AG04450 (cell line): ENCODE measurements at places on chromosomes 1 and 21. TPM values are rescaled to one million over a fixed set of nuclear protein-coding genes. Genes with fewer than 3 reads are reported as not detected.

- no peak for DNase-seq
Measured at GRCh38 chr1:20322825-20323612, 32.3 kb downstream of the VWA5B1 start.

DNA sequence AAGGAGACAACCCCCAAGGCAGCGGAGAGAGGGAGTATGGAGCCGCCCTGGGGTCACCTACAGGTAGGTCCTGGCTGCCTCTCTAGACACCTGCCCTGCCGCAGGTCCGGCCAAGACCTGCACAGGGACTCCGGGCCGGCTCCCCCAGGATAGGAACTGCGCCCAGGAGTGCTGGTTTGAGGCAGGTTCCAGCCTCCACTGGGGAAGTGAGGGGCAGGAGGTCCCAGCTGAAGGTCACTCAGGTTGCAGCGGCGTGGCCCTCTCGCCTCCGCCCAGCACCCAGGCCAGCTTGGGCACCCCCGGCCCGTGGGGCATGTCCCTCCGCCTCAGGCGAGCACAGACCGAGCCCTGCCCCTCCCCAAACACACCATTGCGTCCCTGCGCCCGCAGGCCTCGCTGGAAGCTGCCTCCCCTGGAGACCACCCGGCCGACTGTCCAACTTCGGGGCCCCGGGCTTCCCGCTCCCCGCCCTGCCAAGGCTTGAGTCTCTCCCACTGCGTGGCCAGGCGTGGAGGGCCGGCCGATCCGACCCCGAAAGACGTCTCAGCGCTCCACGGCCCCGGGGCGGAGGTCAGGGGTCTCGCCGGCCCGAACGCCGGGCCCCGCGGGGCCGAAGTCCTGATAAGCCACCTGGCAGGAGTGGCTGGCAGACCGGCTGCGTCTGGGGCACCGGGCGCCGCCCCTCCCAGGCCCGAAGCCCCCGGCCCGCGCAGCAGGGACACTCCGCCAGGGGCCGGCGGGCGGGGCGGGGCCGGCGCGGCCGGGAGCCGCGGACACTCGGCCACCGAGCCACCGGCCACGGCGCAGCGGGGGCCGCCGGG lies 1.4 kb upstream of the SKI start:
- no peak for DNase-seq

- no peak for DNase-seq
Measured at GRCh38 chr1:156877433-156878170, 15.9 kb upstream of the PEAR1 start.

- DNase-seq, result no peak
Measured at GRCh38 chr1:42312576-42313212, 22.3 kb downstream of the FOXJ3 start.

- no peak for DNase-seq
Measured at GRCh38 chr1:19410393-19410792, 74.9 kb downstream of the CAPZB start.

DNA sequence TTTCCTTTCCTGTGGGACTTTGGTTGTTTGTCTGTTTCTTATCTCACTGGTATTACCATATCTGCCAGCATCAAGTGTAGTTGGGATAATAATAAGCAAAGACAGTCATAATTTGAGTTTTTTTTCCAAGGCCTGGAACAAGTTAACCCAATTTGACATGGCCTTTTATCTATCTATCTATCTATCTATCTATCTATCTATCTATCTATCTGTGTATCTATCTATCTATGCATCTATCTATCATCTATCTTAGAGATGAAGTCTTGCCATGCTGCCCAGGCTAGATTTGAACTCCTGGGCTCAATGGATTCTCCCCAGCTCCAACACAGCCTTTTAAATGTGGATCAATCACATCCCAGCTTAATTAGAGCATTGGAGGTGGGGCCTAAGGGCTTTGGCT lies 174.1 kb upstream of the CSF3R start:
- DNase-seq, result no peak

- DNase-seq, result no peak
Measured at GRCh38 chr1:57551476-57551875, 127.6 kb upstream of the DAB1 start.

GRCh38 chr1:12140515-12141162 lies 26.2 kb upstream of the TNFRSF1B start:
- DNase-seq, result no peak

DNA sequence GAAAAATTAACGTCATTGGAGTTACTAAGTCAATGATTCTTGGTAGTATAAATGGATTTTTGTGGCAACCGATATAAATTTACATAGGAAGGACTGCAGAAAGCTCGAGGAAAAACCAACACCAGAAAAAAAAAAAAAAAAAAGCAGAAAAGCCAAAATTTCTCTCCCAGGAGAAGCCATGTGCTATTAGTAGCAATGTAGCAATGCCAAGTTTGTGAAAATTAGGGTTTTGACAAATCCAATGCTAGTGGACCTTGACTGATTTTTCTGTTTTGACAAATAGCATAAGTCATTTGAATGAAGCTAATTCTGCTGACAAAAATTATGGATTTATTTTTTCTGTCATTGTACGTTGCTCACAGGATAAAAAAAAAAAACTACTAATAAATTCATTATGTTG lies 1561.9 kb downstream of the MRPL39 start:
- no peak for DNase-seq

DNA sequence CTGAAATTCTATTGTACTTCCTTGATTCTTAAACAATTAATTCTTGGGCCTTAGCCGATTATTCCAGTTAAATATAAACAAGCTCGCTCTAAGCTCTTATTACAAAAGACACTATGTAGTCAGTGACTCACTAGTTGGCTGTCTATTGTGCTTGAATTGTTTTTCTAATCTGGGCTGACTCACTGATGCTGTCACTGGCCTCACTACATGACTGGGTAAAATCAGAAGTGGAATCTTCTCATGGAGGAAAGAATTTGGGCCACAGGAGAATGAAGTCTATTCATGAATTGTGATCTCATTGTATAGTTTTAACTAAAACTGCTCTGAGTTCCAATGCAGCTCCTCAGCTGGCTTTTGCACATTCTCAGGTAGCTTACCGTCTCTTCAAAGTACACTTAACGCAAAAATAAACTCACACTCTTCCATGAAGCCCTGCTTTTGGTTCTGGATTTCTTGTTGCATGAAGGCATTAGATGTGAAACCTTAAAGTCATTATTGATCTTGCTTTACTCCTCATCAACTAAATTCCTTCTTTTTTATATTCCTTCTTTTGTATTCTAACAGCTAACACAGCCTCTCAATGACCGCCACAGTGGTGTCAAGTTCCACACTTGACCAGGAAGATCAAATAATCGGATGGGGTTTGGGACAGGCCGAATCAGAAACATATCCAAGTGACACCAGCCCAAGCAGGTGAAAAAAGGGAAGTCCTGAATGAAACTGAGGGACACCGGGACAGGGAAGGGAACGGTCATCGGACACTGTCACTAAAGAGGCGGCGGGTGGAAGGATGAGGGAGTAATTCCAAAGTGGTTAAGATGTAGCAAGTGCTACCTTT lies 80.9 kb upstream of the LBR start:
- peak; percentile 93 for DNase-seq

GRCh38 chr1:211378844-211379243 lies 52.2 kb downstream of the TRAF5 start:
- no peak for DNase-seq

- DNase-seq, result no peak
Measured at GRCh38 chr1:118820864-118821263, 167.3 kb downstream of the TBX15 start.

DNA sequence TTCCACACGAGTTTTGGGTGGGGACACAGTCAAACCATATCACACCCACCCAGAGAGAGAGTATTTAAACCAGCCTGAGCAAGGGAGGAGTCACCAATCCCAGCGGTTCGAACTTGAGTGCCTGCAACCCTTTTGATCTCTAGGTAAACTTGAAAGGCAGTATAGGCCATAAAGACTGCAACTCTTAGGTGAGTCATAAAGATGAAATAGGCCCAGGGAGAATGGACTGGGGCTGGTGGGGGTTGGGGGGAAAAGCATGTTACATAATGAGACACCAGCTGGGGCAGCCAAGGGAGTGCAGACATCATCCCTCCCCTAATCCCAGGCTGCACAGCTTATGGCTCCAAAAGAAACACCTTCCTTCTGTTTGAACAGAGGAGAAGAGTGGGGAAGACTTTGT lies 99.8 kb upstream of the LHX8 start:
- DNase-seq, result no peak

- no peak for DNase-seq
Measured at GRCh38 chr1:10105484-10105883, 72.7 kb downstream of the UBE4B start.

- DNase-seq, result no peak
Measured at GRCh38 chr1:181135437-181135731, 46.9 kb downstream of the IER5 start.

GRCh38 chr1:155037043-155037442 lies 3.4 kb downstream of the DCST1 start:
- DNase-seq, result no peak

DNA sequence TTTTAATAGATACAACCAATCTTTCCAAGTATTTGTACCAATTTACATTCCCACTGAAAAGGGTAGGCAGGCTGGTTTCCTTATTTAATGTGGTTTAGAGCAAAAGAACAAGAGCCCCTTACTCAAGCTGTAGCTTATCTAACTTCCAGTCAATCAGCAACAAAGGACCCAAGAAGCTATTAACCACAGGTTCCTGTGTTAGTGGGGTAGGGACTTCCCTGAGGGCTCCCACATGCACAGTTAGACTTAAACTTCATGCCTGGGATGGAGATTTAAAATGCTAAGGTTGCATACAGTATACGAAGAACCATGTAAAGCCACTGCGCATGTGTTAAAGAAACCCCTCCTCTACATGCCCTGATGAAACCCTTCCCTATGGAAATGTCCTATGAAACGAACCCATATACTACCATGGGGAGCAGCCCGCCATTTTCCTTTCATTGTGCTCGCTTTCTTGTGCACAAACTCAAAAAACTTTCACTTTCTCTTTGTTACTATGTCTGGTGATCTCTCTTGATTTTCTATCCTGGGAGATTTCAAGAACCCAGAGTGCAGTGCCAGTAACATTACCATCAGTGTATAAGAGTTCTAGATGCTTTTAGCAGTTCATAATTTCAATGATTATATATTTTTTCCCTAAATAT lies 23.3 kb upstream of the ST6GALNAC5 start:
- no peak for DNase-seq

DNA sequence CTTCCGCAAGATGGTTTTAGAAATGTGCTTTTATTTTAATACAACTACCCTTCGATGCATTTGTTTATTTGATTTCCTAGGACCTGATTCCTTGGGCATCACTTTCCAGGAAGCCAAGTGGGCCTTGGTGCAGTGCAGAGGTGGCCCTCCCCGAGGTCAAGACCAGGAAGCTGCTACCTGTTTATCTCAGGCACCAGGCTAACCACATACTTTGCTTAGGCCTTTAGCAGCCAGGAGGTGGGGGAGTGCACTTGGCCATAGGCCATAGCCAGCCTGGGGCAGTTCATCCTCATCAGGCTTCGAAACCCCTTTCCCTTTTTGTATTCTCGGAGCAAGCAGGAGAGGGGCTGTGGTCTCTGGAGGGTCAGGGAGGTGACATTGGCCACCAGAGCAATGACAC lies 45.4 kb downstream of the SMYD2 start:
- no peak for DNase-seq

GRCh38 chr1:33221385-33221758 lies 34.9 kb upstream of the ZNF362 start:
- DNase-seq, result no peak

DNA sequence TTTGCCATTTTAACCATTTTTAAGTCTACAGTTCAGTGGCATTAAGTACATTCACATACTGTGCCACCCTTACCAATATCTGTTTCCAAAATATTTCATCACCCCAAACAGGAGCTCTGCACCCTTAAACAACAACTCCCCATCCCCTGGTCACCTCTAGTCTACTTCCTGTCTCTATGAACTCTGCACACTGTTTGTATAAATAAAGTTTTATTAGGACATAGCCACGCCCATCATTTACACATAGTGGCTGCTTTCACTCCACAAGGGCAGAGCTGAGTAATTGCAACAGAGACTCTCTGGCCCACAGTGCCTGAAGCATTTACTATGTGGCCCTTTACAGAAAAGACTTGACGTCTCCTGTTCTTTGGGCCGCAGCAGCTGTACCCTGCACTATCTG lies 30.1 kb downstream of the KCNAB2 start:
- DNase-seq, result no peak

GRCh38 chr1:153991151-153991630 lies 629 bp downstream of the RPS27 start:
- no peak for DNase-seq

- DNase-seq, result no peak
Measured at GRCh38 chr1:48649880-48650279, 126.8 kb downstream of the BEND5 start.

DNA sequence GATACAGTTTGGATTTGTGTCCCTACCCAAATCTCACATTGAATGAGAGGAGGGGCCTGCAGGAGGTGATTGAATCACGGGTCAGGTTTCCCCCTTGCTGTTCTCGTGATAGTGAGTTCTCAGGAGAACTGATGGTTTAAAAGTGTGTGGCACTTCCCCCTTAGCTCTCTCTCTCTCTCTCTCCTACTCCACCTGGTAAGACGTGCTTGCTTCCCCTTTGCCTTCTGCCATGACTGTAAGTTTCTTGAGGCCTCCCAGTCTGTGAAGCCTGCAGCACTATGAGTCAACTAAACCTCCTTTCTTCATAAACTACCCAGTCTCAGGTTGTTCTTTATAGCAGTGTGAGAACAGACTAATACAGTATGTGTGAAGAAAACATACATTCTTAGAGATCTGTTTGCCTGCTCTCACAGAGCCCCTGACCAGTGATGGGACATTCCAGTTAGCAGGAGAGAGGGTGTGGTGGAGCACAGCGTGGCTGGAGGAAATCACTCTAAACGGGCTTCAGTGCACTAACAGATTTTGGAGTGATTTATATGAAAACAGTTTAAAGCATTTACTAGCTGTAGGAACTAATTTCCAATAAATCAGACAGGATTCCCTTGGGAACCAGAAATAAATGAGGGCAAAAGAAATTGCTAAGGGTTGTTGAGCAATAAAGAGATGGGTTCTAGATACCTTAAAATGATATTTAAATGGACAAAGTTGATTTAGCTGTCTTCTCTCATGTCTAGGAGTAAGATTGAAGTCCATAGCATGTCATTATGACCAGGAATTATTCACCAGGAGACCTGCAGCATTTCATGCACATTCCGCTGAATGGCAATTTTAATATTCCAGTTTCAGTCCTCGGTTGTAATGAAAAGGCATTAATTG lies 411.0 kb downstream of the CAMTA1 start:
- no peak for DNase-seq

DNA sequence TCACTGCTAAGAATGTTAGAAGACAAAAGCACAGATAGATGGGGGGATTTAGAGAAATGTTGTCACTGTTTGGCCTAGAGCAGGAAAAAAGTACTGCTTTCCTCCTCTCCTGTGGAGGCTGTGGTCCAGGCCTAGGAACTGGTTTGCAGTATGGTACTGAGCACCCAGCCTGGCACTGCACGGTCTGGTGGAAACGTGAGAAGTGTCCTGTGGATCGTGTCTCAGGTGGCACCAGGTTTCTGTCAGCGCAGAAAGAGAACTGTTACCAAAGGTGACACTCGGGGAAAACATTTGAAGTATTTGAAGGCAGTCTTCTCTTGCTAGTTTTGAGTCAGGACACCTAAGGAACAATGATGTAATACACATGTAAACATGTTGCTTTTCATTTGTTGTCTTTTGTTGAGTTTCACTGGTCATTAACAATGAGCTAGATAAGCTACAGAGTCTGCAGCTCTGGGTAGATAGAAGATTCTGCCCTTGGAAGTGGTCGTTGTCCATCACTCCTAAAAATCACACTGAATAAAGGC lies 63.0 kb downstream of the B3GALNT2 start:
- DNase-seq, result no peak

GRCh38 chr21:35609263-35609662 lies 451.1 kb downstream of the SETD4 start:
- no peak for DNase-seq

Gene A3GALT2
- polyA plus RNA-seq, result not detected in 2 replicates

Gene TFF2
- not detected in 2 replicates for polyA plus RNA-seq

Gene UMODL1
- polyA plus RNA-seq, result 0.01 and 0.09 TPM in 2 replicates

Gene FMN2
- 6.8 and 6.9 TPM in 2 replicates for polyA plus RNA-seq

Gene TGFB2
- 10.2 and 14.8 TPM in 2 replicates for polyA plus RNA-seq
